ENCODE measurements at places on chromosomes 7 and 10.
A peak's percentile ranks its signal among the peaks of the same experiment; 100 is the strongest.

- DNase-seq, result no peak
Observed at GRCh38 chr7:75066521-75066920, 7.1 kb downstream of the RCC1L start.

DNA sequence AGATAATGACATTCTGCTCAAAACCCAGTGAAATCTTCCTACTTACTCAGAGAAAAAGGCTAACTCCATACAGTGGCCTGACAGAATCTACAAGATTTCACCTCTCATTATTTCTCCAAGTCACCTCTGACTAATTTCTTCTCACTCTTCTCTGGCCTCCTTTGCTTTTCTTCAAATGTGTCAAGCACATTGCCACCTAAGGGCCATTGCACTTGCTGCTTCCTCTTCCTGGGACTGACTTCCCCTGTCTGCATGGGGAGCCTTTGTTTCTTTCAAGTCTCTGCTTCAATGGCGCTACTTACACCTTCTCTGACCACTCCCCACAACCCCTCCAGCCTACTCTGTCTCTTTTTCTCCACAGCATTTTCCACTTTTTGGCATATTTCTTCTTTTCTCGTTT, 36.0 kb downstream of the PRTFDC1 start:
- no peak for DNase-seq

DNA sequence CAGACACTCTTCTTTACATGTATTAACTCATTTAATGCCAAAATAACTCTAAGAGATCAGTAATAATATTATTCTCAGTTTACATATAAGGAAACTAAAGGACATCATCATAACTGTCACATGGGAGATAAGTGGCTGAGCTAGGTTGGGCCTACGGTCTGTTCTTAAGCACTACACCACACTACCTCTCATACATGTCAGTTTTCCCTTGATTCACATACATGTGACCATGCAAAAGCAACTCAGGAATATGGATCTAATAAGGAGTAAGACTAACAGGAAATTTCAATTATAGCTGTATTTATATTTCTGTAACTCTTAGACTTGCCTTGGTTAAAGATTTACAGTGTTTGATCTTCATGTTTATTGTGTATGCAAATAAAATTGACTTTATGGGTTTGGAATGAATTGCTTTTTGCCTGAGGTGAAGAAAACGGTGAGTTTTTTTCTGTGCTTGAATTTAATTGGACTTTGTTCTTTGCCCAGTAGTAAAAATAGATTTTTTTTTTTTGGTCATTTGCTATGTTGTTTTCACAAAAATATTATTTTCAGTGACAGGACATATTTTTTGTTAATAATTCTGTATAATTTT, 69.7 kb downstream of the CYP51A1 start:
- no peak for DNase-seq

DNA sequence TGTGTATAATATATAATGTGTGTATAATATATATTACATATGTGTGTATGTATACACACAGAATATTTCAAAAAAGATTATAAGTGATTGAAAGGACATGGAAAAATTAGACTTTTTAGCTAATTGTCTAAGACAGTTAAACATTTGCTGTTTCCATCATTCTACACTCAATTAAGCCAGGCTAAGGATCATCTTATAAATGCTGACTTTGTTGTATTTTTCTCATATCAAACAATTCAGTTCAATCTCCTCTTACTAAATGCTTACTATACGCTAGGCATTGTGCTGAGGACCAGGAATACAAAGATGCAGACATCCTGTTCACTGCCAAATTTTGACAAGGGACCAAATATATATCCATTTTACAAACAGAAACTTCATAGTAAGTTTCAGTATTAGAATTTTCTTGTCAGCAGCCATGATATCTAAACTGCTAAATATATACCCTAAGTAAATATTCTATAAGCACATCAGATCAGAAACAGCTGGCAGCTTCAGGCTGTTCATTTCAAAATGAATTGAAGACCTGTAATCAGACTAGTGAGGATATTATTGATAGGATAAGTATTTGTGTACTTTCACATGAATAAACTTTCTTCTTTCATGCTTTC, 10.3 kb upstream of the LRRN3 start:
- no peak for DNase-seq

GRCh38 chr10:13649844-13650520, 63.2 kb downstream of the PRPF18 start:
- peak; percentile 42 for DNase-seq

DNA sequence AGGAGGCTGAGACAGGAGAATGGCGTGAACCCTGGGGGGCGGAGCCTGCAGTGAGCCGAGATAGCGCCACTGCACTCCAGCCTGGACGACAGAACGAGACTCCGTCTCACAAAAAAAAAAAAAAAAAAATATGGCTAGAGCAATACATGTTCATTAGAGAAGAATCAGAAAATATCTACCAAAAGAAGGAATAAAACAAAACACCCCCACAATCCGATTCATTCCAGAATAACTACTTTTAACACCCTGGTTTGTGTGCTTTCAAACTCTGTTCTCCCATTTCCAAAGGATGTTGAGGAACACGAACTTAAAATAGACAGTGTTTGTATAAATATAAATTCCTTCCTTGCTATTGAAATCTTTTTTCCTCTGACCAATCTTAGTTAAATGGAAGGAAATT, 6.5 kb downstream of the PDSS1 start:
- no peak for DNase-seq

- DNase-seq, result no peak
Observed at GRCh38 chr10:78185693-78186055, 152.0 kb downstream of the RPS24 start.

GRCh38 chr7:155753446-155753965, 58.8 kb downstream of the SHH start:
- no peak for DNase-seq

DNA sequence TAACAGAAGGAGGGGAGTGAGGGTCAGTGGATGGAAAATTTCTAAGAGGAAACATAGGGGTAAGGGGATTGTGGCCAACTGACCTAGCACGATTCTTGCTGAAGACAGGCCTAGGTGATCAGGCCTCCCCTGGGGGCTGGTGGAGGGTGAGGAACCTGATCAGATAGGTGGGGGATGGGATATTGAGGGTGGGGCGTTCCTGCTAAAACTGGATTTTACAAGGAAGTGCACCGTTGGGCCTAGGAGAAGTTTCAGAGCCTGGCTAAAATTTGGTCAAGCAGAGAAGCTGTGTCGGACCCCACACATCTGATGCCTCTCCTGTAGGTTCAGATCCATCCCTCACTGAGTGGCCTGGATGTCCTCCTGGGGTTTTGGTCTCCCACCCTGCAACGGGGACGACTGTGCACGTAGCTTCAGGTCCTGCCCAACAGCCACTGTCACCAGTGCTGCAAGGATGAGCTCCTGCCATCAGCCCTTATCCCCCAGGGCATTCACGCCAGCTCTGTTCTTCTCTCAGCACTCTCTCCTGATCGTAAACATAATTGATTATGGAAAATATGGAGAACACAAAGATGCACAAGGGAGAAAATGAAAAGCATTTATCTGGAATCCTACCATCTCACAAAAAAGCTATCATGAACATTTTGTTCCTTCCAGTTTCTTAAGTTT, 89.9 kb downstream of the ADCY1 start:
- no peak for DNase-seq

GRCh38 chr7:140577651-140578050, 63.0 kb downstream of the DENND2A start:
- DNase-seq, result no peak

GRCh38 chr10:96740579-96741281, 20.4 kb upstream of the PIK3AP1 start:
- no peak for DNase-seq

DNA sequence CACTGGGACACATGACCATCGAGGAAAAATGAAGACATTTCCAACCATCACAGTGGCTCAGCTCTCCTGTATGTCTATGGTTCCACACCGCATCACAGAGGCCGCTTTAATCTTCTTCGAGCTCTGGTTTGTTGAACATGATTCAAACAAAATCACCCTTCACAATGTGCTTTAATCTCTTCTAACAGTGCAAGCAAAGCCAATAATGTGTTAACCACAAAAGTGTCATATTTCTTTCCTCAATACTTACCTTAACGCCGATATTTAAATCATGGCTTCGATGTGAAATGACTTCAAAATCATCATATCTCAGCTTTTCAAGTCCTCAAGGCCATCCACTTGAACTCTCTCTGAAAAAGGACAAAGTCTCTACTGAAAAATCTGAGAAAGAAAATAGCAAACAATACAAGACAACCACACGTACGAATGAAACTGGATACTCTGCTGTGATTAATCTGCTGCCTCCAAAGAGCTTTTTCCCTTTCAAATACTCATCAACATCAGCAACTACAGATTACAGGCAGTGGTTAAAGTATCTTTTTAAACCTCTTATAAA, 23.0 kb upstream of the SVIL start:
- DNase-seq, result no peak

DNA sequence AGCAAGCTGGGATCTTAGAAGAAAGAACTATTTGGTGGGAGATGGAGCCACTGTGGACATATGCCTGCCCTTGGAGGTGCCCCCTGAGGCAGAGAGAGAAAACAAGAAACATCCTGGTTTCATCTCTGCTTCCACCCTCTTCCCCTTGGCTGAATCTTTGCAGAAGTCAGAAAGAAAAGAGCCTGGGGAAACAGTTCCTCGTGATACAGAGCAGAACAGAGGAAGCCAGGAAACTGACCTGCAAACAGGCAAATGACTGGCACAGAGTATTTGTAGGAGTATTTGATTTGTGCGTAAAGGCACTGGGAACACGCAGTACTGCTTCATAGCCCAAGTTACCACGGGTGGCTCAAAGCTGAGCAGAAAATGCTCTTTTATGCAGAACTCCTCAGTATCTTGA, 7.0 kb upstream of the KEL start:
- no peak for DNase-seq

- DNase-seq, result no peak
Observed at GRCh38 chr10:34240039-34240438, 575.1 kb downstream of the PARD3 start.

- peak; percentile 61 for DNase-seq
Observed at GRCh38 chr10:52212062-52212461, 102.0 kb upstream of the DKK1 start.

DNA sequence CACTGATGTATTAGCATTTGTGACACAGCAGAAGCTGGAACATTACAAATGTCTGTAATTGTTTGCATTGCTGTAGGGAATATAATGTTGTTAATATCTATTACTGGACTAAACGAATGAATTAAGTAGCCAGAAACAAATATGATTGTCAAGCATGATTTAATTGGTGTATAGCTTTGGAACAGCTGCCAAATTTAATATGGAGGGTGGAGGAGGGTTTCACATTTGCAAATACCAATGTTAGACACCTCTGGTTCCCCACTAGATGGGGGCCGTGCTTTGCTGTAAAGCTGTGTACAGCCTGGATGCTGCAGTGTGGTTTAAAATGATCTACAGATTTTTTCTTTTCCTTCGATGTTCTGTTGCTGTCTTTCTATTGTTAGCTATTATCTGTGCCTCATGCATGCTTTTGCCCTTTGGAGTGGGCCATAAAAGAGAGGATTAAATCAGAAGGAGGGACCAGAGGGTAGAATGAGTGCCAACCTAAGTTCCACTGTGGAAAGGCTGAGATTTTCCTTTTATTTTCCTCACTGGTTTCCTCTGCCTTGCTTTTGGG, 23.1 kb downstream of the DNAJB9 start:
- DNase-seq, result no peak

DNA sequence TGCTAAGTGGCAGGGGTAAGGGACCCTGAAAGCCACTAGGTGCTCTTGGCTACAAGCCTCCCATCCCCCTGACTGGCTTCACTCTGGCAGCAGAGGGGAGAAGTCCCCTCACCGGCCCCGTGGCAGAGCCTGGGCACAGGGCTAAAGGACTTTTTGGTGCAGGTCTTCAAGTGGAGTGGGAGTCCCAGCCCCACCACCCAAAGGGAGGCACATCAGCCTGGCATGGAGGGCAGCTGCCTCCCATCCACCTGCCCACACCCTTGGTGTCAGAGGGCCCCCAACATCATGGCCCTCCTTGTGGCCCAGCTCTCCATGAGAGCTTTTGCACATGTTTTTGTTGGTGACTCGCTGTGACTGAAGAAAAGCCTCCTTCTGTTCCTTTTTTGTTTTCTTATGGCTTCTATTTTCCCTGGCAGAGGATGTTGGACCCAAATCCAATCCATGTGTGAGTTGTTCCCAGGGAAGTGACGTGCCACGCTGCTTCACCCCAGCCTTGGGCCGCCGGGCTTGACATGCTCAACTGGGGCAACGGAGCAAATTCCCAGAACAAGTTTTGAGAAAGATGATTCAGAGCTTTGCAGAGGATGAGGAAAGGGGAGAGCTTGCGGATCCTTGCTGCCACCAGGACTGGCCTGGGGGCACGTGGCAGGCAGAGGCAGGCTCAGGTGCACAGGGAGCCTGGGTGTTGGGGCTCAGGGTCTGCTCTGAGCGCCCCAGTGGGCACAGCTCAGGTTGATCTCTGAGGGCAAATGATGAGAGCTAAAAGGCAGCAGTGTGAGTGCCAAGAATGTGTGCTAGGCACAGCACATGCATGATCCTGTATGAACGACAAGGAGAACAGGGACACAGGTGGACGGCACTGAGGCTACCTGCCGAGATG, 1.9 kb upstream of the AEBP1 start:
- no peak for DNase-seq

DNA sequence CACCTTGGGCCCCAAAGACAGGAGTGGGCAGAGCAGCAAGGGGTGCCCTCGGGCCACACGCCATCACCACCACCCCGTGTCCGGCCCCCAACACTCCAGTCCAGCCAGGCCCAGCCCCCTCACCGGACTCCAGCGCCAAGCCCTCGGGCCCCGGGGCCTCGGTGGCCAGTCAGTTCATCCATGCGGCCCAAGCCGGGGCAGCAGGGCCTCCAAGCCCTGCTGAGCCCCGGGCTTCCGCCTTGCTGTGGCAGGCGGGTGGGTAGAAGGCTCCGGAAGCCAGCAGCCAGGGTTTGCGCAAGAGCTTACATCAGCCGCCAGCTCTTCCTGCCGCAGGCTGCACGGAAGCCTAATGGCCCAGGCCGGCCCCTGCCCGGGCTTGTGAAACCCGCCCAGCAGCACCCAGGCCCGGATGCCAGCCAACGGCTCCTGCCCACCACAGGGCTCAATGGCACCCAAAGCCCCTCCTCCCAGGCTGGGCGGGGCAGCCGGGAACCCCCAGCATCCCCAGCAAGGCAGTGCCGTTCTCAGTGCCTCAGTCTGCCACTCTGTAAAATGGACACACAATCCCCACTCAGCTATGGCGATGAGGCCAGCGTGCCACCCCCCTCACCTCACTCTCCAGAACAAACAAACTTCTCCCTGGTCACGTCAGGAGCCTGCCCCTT, 26.5 kb downstream of the TNRC18 start:
- DNase-seq, result peak; percentile 44

GRCh38 chr7:47937711-47938573, 10.3 kb downstream of the PKD1L1 start:
- no peak for DNase-seq

- no peak for DNase-seq
Observed at GRCh38 chr10:93652857-93653256, 40.5 kb downstream of the PDE6C start.

DNA sequence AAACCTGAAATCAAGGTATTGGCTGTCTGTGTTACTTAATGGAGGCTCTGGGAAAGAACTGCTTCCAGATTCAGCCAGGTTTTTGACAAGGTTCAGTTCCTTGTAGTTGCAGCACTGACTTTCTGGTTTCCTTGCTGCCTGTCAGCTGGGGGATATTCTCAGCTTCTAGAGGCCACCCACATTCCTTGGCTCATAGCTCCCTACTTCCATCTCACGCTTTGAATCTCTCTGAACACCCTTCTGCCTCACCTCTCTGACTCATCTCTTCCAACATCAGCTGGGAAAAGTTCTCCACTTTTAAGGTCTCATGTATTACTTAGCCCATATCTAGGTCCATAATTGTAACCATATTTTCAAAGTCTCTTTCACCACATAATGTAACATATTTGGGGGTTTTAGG, 22.9 kb upstream of the GPR22 start:
- no peak for DNase-seq

Data from mesendoderm (in vitro differentiated cells).